ENCODE measurements at places on chromosomes 2 and 18.

GRCh38 chr18:58882686-58883085, 18.0 kb downstream of the ZNF532 start:
- DNase-seq, result no peak

DNA sequence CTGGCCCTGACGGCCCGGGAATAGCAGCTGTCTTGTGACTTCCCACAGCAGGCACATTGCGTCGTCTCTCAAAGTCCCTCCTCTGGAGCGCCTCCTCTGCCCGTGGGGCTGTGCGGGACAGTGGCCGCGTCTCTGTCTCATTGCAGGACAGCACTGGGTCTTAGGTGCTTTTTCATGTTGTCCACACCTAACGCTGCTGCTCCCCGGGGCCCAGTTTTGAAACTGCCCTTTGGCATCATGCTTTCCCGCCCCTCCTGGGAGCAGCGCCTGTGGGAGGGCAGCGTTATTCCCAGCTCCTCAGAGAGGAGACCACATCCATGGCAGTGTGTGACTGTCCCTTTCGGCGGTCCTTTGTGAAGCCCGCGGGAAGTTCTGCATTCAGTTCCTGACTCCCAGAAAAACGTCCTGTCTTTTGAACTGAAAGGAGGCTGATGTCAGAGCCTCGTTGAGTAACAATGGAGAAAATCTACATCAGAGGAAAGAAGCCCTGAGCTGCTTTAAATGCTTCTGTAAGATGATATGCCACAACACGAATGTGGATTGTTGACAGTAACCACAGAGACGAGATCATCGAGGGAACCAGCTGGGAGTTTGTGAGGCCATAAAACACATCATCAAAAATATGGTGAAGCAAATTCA, 226.0 kb downstream of the FAM210A start:
- no peak for DNase-seq

- no peak for DNase-seq
Measured at GRCh38 chr2:53242090-53242489, 525.5 kb upstream of the CHAC2 start.

DNA sequence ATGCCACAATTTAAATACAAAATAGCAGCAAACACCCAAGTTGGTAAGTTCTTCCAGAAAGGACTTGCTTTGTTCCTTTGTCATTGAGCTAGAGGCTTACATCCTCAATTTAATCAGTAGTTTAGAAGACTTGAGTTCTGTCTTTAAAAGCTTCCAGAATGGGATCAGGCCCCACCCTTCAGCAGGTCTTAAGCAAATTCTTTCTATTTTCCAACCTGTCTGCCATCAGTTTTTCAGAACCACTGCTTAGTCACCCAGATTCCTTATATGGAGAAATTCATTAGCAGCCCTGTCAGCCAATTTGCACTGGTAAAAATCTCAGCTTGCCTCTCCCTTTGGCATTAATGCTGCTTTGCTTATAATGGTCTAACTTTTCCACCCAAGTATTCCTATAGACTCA, 263.6 kb upstream of the HNMT start:
- no peak for DNase-seq

- no peak for DNase-seq
Measured at GRCh38 chr2:129912066-129912820, 67.2 kb upstream of the RAB6C start.

DNA sequence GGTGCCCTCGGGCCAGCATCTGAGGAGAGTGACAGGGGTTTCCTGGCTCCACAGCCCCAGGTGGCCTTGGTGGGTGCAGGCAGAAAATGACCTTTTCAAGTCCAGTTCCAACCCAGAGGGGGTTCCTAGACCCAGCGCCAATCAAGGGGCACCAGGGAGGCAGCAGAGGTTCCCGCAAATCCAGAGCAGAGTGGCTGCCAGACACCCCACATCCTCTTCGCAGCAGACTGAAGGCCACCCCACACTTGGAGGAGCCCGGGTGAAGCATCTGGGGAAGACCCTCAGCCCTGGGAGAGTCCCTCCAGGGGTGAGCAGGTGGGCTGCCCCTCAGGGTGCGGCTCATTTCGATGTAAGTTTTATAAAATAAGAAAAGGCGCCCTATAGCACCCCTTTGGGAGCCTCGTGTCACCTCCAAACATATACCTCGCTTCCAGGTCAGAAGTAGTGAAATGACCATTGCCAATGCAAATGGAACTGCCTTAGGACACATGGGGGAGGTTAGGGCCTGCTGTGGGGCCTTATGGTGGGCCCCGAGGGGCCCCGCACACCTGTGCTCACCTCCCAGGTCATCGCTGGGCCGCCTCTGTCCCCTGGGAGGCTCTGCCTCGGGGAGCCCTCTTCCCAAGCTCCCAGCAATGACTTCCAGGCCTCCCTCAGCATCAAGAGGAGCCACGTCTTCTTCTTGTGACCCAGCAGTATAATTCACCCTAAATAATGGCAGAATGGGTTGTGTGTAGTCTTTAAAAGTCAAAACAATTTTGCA, 11.0 kb downstream of the RTP5 start:
- DNase-seq, result no peak

GRCh38 chr2:200353120-200353519, 46.6 kb downstream of the SPATS2L start:
- DNase-seq, result no peak

DNA sequence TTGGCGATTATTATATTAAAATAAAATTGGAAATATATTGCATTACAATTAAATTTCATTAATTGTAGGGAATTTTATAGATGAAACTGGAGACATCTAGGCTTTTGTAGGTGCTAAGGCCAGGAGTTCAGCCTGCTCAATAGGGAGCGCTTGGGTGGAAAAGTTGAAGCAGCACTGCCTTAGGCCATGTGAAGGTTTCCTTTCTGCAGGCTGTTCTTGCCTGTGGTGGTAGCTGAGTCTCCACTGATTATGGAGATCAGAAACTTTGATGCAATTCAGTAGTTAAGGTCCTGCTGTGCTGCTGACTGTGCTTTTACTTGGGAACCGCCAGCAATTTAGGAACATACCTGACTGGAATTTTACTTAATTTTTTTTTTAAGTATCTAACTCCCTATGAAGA, 179.9 kb upstream of the BOD1L2 start:
- DNase-seq, result no peak

DNA sequence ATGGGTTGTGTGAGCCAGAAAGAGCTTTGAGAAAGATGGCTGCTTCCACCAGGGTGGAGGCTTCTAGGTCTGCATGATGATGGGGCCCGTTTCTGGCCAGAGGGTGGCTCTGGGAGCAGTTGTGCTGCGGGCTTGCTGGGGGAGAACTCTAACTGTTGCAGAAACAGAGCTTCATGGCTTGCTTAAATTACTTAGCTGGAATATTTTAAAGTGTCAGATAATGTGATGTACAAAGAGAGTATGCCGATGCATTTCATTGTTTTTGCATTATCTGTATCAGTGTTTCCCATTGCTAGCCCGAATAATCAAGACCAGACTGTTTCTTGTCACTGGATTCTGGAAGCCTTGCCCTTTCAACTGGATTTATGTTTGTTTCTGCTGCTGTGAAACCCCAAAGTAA, 6.3 kb upstream of the DRC1 start:
- no peak for DNase-seq

- no peak for DNase-seq
Measured at GRCh38 chr2:53793821-53794220, 7.0 kb downstream of the ERLEC1 start.

GRCh38 chr2:161961061-161961460, 113.0 kb downstream of the DPP4 start:
- DNase-seq, result no peak

- no peak for DNase-seq
Measured at GRCh38 chr2:10344105-10345066, 41.7 kb downstream of the HPCAL1 start.

GRCh38 chr2:122864728-122865127, 1109.3 kb downstream of the TSN start:
- DNase-seq, result no peak

GRCh38 chr2:181224866-181225265, 232.3 kb upstream of the ITGA4 start:
- DNase-seq, result no peak

DNA sequence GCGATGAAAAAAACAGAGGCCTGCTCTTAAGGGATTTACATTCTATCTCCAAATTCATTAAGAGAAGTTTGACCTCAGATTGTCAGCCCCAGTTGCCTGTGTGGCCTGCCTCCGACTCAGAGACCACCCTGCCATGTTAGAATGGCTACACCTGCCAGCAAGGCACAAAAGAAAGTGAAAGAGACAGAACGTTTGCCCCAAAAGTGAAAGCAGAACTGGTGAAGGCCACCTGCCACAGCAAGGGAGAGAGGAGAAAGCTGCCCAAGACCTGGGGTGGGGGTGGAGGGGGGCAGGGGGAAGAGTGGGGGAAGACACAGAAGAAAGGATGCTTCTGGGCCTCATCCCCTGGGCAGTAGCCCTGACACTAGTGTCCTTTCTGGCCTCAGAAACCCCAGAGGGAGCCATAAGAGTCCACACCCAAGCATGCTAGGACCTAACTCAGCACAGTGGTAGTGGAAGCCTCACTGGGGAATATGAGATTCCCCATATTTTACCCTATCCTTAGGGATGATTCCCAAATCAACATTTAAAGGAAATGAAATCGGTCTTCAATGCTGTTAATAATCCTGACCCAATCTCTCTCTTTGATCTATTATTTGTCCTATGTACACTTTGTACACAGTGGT, 389.7 kb downstream of the TXNL1 start:
- peak; percentile 79 for DNase-seq

DNA sequence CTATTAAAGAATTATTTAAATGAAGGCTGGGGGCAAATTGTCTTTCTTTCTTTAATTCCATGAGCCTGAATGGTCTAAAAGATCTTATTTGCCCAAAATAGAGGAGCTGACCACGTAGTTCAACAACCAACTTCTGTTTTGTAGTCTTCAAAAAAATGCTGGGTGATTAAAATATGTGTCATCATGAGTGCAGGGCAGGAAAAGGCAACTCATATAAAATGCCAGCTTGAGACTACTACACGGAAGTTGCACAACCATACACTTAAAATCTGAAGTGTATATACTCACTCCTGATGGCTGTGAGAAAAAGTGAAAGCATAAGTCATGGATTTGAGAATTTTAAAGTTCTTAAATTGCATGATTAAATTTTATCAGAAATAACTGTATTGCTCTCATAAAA, 210.9 kb downstream of the DYM start:
- DNase-seq, result no peak

DNA sequence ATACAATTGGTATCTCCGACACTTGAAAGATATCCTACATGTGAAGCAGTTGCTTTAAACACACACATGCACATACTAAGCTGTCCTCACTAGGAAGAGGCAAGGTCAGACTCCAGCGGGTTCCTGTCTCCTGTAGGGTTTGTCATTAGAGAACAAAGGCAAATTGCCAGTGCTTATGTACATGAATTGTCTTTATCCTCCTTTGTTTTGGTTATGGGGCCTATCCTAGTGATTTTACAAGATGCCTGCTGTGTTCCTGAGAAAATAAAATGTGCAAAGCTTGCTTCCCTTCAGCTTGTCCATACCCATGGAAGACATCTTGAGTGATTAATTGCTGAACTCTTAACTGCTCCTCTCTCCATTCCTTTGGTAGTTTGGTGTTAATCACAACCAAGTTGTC, 86.7 kb upstream of the SLC39A10 start:
- DNase-seq, result no peak

GRCh38 chr2:190527214-190527613, 7.3 kb downstream of the NEMP2 start:
- DNase-seq, result no peak

DNA sequence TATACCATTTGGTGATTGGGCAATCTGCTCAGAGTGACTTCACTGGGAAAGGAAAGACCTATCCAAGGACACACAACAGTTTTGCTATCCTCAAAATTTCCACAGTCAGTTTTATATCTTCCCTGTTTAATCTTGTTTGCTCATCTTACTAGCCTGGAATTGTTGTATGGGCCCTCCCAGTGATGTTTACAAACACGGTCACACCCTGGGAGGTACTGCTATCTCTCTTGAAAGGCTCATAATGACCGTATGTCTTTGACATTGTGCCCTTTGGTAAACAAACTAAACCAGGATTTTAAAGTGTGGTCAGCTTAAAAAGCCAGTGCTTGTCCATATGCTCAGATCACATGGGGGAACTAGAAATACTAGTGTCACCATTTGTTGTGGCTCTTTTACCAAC, 277.0 kb downstream of the CDH2 start:
- no peak for DNase-seq

DNA sequence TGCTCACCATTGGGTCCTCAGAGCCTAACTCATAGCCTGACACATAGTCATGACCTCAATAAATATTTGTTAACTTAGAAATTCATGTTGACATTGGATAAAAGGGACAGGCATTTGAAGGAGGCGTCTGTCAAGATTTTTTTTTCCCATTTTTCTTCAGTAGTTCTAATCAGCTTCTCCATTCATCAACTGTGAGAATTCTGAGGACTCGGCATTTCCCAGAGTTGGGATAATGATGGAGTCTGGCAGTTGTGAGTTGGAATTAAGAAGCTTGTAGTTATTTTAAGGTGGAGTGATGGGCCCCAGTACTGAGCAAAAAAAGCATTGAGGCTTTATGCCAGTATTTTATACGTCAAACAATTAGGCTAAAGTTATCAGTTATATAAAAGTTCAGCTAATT, 4.6 kb downstream of the SPATS2L start:
- no peak for DNase-seq

- DNase-seq, result no peak
Measured at GRCh38 chr2:85514323-85514722, 24.6 kb upstream of the MAT2A start.

DNA sequence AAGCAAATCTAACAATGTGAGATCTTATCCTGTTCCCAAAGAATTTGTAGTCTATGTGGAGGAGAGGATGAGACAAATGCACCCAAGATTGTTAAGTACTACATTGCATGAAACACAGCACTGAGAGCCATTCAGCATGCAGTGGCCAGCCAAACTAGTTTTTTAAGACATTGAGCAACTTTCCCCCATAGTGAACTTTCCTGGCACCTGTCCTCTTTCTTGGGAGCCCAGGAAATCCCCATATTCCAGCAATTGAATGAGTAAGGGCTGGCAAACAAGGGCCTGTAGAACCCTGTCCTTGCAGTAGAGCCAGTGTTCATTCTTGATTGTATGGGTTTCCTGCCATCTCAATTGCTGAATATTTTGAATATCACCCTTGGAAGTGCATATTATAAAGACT, 58.8 kb upstream of the FIGN start:
- no peak for DNase-seq

- DNase-seq, result peak; percentile 23
Measured at GRCh38 chr18:74773171-74773624, 175.5 kb downstream of the ZNF407 start.

- no peak for DNase-seq
Measured at GRCh38 chr18:55546851-55547704, 40.9 kb downstream of the TCF4 start.

GRCh38 chr2:38065502-38066135, 10.3 kb downstream of the CYP1B1 start:
- DNase-seq, result no peak

DNA sequence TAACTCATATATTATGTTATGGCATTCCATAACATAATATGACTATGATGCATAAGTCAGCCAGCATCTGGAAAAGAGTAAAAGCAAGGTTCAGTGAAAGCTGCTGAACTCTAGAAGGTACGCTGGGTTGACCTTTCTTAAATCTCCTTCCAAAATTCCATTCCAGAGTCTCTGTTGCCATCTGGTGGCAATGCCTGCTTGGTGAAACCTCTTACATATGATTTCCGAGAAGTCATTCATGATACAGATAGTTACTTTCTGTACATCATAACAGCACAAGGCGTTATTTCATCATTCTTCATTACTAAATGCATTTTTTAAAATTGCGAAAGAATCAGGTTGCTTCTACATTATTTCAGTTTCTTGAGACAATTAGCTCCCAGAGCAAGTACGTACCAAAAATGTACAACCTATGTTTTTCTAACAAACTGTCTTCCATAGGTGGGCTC, 7.0 kb upstream of the EPG5 start:
- peak; percentile 67 for DNase-seq

- DNase-seq, result no peak
Measured at GRCh38 chr2:233414777-233415570, 60.7 kb downstream of the DGKD start.

All from B cell (primary cell).